ENCODE measurements at places on chromosomes 6 and 20.

GRCh38 chr6:64874776-64875175, 832.2 kb downstream of the EYS start:
- no peak for DNase-seq

- no peak for DNase-seq
Measured at GRCh38 chr20:9499126-9499899, 15.1 kb upstream of the LAMP5 start.

DNA sequence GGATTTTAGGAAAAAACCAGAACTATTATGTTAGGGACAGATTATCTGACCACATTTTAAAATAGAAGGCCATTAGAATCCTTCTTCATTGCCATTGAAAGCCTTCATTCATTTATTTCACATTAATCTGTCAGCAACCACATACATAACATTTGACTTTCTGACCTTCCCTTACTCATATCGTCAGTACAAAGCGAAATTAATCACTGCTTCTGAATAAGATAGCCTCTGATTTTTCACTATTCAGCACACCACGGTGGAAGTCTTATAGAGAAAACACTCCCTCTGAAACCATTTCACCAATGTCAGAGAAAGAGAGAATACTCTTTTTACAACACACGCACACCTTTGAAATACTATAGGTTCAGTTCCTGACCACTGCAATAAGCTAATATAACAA, 442.5 kb upstream of the ID4 start:
- DNase-seq: no peak

GRCh38 chr20:15235471-15236198, 898.2 kb upstream of the FLRT3 start:
- DNase-seq: no peak

DNA sequence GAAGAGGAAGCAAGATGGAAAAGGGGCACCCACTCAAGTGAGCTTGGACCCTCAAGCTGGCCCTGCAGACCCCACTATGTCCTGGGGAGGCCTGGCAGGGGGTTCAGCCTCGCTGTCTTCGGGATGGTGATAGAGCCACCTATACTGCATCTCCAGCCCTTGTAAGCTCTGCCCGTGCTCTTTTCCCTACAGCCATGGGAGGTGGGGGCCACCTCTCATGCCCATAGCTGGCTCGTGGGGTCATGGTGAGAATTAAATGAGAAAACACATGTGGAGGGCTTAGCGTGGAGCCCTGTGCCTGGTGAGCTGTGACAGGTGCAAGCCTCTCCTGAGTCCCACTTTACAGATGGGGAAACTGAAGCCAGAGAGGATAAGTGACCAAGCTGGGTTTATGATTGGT, 27.7 kb downstream of the PCK1 start:
- no peak for DNase-seq

DNA sequence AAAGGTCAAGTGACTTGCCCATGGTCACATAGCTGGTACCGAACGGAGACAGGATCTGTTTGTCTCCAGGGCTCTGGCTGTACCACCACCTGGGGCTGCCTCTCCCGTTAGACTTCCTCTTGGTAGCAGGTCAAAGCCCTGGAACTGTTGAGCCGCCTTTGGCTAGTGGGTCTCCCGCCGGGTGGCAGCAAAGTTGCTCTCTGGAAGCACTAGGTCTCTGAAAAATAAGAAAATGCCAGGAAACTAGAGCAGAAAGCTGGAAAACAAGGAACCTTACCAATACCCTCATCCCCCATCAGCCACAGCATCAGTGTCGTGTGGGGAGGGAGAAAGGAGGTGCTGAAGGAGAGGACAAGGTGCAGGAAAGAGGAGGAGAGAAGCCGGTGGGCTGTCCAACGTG, 291.0 kb upstream of the SUPT3H start:
- no peak for DNase-seq

- DNase-seq: no peak
Measured at GRCh38 chr6:147758303-147758702, 249.8 kb downstream of the SAMD5 start.

DNA sequence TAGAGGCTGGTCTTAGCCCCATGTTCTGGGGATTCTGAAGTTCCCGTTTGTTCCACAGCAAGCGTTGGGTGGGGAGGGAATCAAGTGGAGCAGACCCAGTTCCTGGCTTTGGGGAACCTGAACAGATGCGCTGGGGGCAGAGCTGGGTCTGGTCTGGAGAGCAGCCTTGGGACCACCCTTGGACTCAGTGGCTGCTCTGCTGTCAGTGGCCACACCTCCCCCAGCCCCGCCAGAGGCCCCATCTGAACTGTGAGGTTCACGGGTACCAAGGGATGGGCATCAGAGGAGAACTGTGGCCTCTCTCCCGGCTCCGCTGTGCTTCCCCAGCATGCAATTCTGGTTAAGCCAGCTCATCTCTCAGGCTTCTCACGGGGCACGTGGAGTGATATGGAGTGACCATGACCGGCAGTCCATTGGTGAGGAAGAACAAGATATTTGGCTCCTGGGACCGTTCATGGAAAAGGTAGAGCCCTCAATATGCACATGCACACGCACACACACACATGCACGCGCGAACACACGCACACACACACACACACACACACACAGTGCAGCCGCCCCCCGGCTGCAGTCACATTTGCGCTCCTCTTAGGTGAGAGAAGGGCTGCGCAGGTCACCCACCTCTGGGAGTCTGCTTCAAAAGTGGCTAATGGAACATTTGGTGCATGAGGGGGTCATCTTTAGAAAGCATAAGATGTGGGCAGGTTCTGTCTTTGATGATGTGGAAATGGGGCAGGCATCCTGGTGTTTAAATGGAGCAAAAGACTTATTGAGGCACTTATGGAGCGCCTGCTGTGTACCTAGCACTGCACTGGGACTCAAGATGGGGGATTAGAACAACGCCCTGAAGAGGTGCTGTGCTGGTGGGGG, 6.0 kb downstream of the DLGAP4 start:
- DNase-seq: no peak

DNA sequence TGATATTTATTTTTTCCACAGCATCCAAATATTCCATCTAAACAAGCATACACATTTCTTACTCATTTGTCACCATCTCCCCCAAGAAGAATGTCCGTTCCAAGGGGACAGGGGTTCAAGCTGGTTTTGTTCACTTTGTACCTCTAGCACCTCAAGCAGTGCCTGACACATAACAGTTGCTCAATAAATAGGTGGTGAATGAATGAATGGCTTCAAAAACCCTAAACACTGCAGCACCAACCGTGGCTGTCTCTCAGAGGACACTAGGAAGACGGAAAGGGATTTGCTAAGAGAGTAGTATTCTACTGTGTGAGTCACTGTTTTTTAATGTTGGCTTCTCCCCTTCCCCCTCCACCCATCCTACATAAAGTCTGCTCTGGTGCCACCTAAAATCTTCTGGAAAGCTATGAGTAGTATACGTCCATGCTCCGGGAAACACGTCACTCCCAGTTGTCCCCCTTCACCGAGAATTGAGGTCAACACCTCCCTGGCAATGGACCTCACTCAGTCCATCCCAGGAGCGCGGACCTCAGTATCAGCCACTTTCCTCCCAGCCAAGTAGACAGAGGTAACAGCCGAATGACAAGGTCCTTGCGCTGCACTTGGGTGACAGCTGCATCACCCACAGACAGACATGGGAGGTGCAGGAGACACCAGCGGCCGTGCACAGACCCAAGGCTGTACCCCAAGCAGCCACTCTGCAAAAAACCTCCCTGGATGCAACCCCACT, 107.4 kb downstream of the PREX1 start:
- no peak for DNase-seq

GRCh38 chr6:106750946-106751345, 121.6 kb downstream of the QRSL1 start:
- DNase-seq: no peak
